ENCODE measurements at places on chromosomes 1 and 21.

- DNase-seq, result no peak
These were observed 81.1 kb downstream of the TNFSF18 start for GRCh38 chr1:172969611-172970010.

DNA sequence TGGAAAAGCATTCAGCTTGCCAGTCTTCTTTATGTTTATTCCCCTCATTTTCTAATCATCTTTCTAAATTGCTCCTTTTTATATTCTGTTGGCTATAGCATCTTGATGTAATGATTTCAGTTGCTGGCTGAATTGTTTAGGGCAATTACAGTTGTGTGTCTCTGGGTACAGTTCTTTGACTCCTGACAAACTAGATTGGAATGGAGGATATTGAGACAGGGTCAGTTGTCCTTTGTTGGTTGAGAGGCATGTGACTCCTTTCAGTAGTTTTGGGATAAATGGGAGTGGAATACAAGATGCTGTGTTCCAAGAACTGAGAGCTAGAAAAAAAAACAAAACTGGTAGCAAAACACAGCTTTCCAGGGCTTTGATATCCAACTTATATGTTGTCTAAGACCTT lies 1.5 kb downstream of the CENPF start:
- no peak for DNase-seq

GRCh38 chr1:243269461-243269801 lies 13.6 kb downstream of the SDCCAG8 start:
- no peak for DNase-seq

DNA sequence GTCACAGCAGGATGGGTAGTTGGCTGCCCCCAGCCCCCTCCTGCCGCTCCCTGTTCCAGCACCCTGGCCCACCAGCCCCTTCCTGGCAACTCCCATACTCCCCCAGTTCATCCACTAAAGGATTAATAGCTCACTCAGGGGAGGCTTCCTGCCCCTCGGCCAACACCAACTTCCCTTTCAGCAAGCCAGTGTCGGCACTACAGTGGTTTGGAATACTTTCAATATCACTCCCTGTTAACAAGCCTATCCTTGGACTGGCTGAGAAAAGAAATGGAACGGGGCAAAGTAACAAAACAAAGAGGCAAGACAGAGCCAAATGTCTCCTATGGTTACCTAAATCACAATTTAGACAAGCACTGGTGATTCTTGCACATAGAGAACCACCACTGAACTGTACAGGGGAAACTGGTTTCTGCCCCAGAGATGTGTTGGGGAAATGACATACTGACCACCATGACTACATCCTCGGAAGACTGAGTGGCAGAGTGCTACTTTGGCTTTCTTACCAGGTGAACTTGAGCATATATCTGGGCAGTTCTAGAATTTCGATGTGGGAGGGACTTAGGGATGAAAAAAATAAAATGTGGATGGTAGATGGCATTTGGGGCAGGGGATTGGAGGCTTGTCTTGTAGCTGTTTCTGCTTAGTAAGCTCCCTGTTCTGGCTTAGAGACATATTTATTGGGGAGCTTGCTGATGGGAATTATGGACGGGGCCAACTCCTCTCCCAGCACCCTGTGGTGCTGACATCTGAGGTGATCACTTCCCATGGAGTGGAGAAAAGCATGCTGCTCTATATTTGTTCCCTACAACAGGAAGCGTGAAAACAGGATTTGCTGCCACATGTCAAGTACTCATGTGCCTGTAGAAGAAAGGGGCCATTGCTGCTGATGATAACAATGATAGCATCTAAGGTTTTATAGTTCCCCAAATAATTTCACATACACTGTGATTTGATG lies 7.1 kb upstream of the CAPN2 start:
- no peak for DNase-seq

GRCh38 chr21:35256468-35256988 lies 207.4 kb upstream of the RUNX1 start:
- no peak for DNase-seq

DNA sequence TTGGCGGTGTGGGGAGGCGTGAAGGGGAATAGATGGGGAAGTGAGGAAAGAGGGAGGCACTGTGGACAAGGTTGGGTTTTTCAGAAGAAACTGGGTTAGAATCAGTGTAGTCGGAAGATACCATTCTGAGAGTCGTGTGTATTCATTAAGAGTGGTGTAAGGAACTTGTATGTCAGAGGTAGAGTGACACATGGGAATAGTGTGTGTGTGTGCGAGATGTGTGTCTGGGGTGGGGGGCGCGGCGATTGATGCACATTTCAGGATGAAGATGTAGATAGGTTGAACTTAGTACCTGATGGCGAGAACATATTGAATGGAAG lies 878 bp downstream of the SMG7 start:
- no peak for DNase-seq

- DNase-seq, result no peak
These were observed 6.0 kb downstream of the RAVER2 start for GRCh38 chr1:64750875-64751274.

GRCh38 chr1:63135801-63136200 lies 186.6 kb upstream of the FOXD3 start:
- no peak for DNase-seq

DNA sequence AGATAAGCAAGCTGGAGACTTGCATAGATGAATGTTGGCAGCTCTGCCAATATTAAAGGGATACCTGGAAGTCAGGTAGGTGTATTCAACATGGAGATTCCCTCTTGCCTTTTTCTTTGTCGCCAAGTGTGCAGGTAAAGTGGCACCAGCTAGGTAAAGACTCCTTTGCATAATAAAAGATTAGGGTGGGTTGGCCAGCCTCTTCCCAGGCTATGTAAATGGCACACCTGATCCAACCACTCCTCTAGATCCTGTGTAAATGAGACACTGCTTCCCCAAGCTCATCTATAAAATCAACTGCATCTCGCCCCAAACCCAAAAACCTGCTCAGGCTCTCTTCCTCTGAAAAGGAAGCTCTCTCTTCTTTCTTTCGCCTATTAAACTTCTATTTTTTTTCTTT lies 100.8 kb upstream of the DSCAM start:
- DNase-seq, result no peak

Measured in stimulated activated CD8-positive, alpha-beta memory T cell treated with anti-CD3 and anti-CD28 coated beads, Interleukin-15, amount 100 ng/mL, for 48 hours (primary cell).